Activated CD4-positive, alpha-beta T cell treated with anti-CD3 and anti-CD28 coated beads for 36 hours (primary cell): ENCODE measurements at places on chromosomes 11 and 22.

- no peak for DNase-seq
Observed at GRCh38 chr11:65792456-65792855, 5.6 kb downstream of the OVOL1 start.

DNA sequence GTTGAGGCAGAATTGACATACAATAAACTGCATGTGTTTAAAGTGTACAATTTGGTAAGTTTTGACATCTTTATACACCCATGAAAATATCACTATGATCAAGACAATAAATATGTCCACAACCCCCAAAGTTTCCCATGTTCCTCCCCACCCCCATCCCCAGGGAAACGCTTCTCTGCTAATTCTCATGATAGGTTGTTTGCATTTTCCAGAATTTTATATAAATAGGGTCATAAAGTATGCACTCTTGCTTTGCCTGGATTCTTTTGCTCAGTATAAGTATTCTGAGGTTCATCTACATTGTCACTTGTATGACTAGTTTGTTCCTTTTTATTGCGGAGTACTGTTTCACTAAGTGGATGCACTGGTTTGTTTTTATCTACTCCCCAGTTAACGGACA lies 35.6 kb downstream of the MYEOV start:
- DNase-seq: no peak

DNA sequence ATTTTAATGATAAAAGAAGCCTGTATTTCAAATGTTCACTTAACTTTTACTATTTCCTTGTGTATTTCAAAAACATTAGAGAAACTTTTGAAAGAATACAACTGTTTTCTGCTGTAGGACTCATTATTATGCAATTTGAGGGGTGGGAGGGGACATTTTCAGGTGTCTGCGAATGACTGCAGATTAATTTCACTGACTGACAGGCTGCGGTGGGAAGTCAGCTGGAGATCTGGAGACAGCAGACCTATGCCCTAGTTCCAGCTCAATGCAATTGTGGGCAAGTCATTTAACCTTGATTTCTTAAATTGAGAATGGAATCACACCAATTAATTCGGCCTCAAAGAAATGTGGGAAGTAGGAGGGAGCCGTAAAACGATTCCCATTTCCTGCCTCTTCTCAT lies 128.7 kb downstream of the ARL14EP start:
- DNase-seq: no peak

DNA sequence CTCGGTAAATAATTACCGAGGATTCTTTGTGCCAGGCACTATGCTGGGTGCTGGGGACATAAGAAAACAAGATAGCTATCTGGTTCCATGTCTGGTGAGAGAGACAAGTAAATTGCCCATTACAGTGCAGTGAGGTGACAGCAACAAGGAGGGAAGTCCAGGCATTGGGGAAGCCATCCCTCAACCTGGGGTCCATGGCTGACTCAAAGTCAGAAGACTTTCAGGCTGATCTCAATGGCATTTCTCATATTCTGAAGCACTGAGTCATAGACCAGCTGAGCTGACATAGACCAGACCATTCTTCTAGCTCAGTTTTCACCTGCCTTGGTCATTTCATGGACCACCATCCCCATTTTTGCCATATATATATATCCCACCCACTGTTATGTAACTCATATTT lies 158.8 kb downstream of the TTC17 start:
- DNase-seq: no peak

GRCh38 chr11:65574811-65575567 lies 864 bp upstream of the EHBP1L1 start:
- DNase-seq: no peak

- DNase-seq: no peak
Observed at GRCh38 chr11:35792148-35792845, 129.7 kb downstream of the TRIM44 start.

DNA sequence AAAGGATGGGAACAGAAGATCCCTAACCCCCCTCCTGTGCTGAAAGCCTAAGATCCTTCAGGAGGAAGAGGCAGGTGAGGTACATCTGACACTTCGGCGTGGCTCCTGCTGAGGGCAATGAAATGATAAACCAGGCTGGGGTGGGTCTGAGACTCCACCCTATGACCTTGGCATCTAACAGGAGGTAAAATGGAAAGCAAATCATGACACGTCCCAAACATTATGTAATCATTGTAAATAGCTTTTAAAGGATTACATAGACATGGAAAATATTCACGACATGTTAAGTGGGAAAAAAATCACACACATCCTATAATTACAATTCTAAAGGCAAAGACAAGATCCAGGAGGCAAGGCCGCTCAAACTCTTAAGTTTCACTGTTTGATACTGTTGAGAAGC lies 70.5 kb downstream of the LINC01488 start:
- no peak for DNase-seq
